CD4-positive, alpha-beta T cell treated with Interleukin-4 for 4 hours (primary cell): ENCODE measurements at places on chromosomes 4 and X.

DNA sequence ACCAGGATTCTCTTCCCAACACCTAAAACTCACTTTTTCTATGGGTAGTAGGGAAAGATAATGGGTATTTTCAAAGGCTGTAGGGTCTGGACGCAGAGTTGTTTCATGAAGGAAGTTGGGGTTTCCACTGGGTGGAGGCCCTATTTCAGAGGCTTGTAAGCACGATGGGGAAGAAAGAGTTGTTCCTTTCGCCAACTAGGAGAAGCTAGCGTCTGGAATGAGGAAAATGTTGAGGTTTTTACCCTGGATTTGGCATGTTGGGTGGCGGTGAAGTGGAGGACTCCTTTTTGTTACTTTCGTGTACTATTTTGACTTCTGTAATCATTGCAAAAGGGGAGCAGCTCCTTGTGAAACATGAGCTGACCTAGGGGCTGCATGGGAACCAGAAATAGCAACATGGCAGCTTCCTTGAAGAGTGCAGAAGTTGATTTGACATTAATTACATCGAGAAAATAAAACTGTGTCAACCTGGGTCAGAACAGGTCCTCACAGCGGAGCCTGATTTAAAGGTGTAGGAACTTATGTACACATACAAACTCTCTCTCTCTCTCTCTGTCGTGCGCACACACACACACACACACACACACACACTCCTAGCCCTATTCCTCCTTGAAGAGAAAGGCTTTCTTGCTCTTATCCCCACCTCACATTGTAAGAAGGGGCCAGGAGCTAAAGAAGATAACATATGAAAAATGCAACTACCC is 19.1 kb downstream of the VSIG4 start:
- DNase-seq = no peak

- DNase-seq = no peak
These were observed 166.8 kb downstream of the BCOR start for GRCh38 chrX:39930786-39931528.

DNA sequence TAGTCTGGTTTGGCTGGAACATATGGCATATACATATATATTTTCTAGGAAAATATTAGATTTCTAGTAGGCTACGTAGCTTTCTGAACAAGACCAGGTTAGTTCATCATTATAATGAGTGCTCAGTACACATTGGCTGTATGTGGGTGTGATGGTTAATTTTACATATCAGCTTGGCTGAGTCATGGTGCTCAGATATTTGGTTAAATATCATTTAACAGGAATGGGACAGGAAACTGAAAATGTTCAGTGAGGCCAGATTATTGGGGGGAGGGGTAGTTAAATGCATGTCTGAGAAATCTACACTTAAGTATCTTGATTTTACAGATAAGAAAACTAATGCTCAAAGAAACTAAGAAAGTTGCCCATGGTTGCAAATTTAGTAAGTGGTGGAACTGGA is 160.1 kb downstream of the RBMX2 start:
- no peak for DNase-seq

- no peak for DNase-seq
These were observed 7.1 kb upstream of the RGS12 start for GRCh38 chr4:3285558-3286334.

DNA sequence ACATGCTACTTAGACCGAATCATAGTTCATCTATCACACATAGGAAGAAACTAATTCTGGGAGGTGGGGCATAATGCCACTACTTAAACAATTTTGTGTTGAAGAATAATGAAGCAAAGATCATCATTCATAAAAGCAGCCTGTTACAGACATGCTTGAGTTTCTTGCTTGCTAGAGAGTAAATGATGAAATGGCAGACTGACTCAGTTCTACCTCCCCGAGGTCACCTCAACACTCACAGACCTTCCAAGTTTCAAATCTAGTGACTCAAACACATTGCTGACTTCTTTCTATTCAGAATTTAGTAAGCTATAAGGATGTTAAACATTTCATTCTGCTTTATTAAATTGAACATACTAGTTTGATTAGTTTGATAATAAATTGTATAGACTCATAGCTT is 636.5 kb upstream of the FRG1 start:
- no peak for DNase-seq

DNA sequence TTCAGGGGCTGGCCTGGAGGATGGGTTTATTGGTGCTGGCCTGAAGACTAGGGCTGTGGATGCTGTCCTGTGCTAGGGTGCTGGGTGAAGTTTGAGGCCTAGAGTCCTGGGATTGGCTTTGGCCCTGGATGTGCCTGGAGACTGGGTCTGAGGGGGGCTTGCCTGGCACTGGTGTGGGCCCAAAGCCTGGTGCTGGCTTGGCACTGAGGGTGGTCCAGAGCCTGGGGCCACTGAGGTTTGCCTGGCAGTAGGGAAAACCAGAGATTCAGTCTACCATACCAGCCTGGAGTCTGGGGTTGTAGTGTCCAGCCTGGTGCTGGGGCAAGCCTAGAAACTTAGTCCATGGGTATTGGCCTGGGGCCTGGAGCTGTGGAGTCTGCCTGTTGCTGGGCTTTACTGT is 16.6 kb downstream of the BMP15 start:
- no peak for DNase-seq

- no peak for DNase-seq
These were observed 28.6 kb downstream of the AFAP1 start for GRCh38 chr4:7910952-7911578.

- DNase-seq = no peak
These were observed at the start of gene GLRA2 for GRCh38 chrX:14529290-14529989. Gene GLRA2, plus strand, starts transcription at chrX:14529536. Its CDS starts 522 bp downstream, at chrX:14530058.

DNA sequence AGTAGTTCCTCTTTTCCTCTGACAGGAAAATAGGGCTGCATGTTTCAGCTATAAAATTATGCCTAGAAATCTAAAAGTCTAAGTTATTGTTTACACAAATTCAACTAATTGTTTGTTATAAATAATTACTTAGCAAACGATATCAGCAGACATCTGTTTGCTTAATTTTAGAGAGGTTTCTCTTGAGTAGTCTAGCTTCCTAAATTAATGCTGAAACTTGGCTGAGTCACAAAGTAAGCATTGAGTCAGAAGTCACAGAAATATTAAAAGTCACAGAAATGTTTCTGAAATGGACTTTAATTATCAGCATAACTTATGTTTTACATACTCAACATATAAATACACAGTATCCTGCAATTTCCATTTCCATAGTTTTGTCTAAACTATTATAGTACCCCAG is 1044.0 kb downstream of the CCSER1 start:
- no peak for DNase-seq

DNA sequence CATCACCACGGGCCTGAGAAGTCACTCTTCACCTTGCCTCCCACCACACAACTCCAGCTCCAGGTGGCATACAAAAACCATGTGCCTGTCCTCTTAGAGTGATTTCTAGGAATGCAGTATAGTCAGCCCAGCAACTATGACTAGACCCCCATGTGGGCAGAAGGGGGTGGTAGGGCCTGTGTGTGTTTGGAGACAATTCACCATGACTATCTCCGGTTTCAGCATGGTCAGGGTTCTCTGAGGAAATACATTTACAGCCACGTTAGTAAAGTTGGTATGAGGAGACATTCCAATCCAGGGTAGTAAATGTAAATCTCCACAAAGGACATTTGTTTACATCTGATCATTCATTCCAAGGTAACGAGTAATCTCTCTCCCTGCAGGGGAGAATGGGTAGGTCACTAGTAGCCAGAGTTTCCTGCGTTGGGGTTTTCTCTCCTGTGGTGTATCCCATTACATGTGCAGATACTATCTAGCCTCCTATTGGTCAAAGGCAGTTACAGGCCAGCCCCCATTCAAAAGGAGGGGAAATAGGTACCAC is 4.2 kb upstream of the MTMR1 start:
- no peak for DNase-seq

GRCh38 chr4:162392946-162393345 is 229.1 kb upstream of the FSTL5 start:
- DNase-seq = no peak

- no peak for DNase-seq
These were observed 221.1 kb upstream of the DIPK2B start for GRCh38 chrX:45421806-45422205.

- peak; percentile 67 for DNase-seq
These were observed 12.2 kb upstream of the CENPU start for GRCh38 chr4:184745831-184746795.

GRCh38 chr4:65461781-65462180 is 208.5 kb downstream of the EPHA5 start:
- DNase-seq = no peak

DNA sequence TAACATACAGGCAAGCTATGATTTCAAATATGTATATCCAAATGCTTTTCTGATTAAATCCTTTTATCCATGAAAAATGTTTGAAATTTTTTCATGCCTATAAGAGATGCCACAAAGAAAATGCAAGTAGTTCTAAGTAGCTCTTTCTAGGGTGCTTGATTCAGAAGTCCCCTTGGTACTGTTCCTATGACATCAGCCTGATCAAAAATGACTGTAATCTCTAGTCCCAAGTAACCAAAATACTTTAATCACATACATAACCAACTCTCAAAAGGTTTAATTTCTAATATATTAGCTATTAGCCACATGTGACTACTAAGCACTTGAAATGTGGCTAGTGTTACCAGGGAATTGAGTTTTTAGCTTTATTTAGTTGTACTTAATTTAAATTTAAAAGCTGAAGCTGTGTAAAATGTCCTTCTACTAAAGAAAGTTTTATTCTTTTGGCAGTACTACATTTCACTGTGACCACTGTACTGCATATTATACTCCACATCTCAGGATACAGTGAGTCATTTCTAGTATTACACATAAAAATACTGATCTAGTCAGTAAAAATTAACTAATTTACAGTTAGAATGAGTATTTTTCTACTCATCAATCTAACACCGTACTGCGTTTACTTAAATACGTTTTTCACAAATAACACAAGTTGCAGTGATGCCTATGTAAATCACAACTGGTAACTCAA is 33.9 kb downstream of the FBXW7 start:
- no peak for DNase-seq

DNA sequence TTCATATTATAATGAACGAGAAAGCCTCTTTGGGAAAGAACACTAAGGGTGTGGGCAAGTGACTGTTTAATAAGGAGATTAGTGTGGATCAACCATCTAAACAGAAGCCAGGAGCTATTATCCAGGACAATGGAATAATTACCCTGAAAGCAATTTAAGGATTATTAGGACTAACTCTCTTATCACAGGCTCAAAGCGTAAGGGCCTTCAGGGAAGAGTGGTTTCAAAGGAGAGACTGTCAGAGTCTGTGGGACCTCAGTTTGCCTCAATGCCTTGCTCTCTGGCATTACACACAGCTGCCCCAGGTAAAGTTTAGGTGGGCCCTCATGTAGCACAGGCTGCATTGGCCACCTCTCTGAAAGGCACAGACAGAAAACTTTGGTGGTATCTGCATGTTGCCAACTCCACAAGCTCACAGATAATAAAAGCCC is 717.2 kb upstream of the ADGRL3 start:
- no peak for DNase-seq

- no peak for DNase-seq
These were observed 195.7 kb downstream of the GPAT3 start for GRCh38 chr4:83731609-83732008.

GRCh38 chr4:78722320-78722719 is 53.8 kb upstream of the BMP2K start:
- no peak for DNase-seq

- DNase-seq = no peak
These were observed 105.3 kb upstream of the IGSF1 start for GRCh38 chrX:131394384-131394783.
